ENCODE measurements at places on chromosomes 16 and 17. TPM values are rescaled to one million over a fixed set of nuclear protein-coding genes. Genes with fewer than 3 reads are reported as not detected.

CD19 gene
- polyA plus RNA-seq = 4.2 TPM

HIGD1B gene
- polyA plus RNA-seq = 1.1 TPM

CDRT4 gene
- 9.9 TPM for polyA plus RNA-seq

SEZ6L2 gene
- 9.5 TPM for polyA plus RNA-seq

TEX14 gene
- 1.0 TPM for polyA plus RNA-seq

MYO1C gene
- 67.3 TPM for polyA plus RNA-seq

ANKRD40CL gene
- 0.60 TPM for polyA plus RNA-seq

TMED6 gene
- polyA plus RNA-seq = 3.7 TPM

CTRL gene
- 5.9 TPM for polyA plus RNA-seq

ZNF597 gene
- 3.4 TPM for polyA plus RNA-seq

SLC12A3 gene
- 32.9 TPM for polyA plus RNA-seq

RNF112 gene
- 1.4 TPM for polyA plus RNA-seq
